ENCODE measurements at places on chromosomes 1 and 21. TPM values are rescaled to one million over a fixed set of nuclear protein-coding genes. Genes with fewer than 3 reads are reported as not detected.

TRIM46 gene
- 2.8 TPM for polyA plus RNA-seq

CFHR4 gene
- not detected for polyA plus RNA-seq

ARTN gene
- 0.49 TPM for polyA plus RNA-seq

PDZK1 gene
- 1.3 TPM for polyA plus RNA-seq

SNRPE gene
- 414 TPM for polyA plus RNA-seq

KCNA3 gene
- not detected for polyA plus RNA-seq

LMX1A gene
- not detected for polyA plus RNA-seq

GNG4 gene
- 9.9 TPM for polyA plus RNA-seq

FNDC10 gene
- 4.0 TPM for polyA plus RNA-seq

TLR5 gene
- polyA plus RNA-seq, result 0.34 TPM

HES3 gene
- polyA plus RNA-seq, result not detected

SLC30A10 gene
- polyA plus RNA-seq, result 0.03 TPM

TNNI3K gene
- polyA plus RNA-seq, result not detected

VPS13D gene
- 6.1 TPM for polyA plus RNA-seq

RGSL1 gene
- not detected for polyA plus RNA-seq

LUZP1 gene
- polyA plus RNA-seq, result 18.0 TPM

RIMS3 gene
- polyA plus RNA-seq, result 1.5 TPM

HSD11B1 gene
- not detected for polyA plus RNA-seq

ATP6V1G3 gene
- polyA plus RNA-seq, result not detected

FOXD2 gene
- 0.50 TPM for polyA plus RNA-seq

FHAD1 gene
- 0.37 TPM for polyA plus RNA-seq

IFI44L gene
- polyA plus RNA-seq, result 0.05 TPM

FOXE3 gene
- 0.04 TPM for polyA plus RNA-seq

SEMA6C gene
- polyA plus RNA-seq, result 1.5 TPM

PLA2G2D gene
- polyA plus RNA-seq, result not detected

SH2D2A gene
- 1.8 TPM for polyA plus RNA-seq

CASQ2 gene
- not detected for polyA plus RNA-seq

VHLL gene
- not detected for polyA plus RNA-seq

GUCA2B gene
- not detected for polyA plus RNA-seq

CLCA2 gene
- polyA plus RNA-seq, result 0.03 TPM

OR2L3 gene
- not detected for polyA plus RNA-seq

TCP10L gene
- 0.30 TPM for polyA plus RNA-seq

HAO2 gene
- polyA plus RNA-seq, result not detected

PBX1 gene
- 47.8 TPM for polyA plus RNA-seq

CXADR gene
- polyA plus RNA-seq, result 6.4 TPM

Measured in A549 (cell line).